ENCODE measurements at places on chromosomes 11 and 22.

DNA sequence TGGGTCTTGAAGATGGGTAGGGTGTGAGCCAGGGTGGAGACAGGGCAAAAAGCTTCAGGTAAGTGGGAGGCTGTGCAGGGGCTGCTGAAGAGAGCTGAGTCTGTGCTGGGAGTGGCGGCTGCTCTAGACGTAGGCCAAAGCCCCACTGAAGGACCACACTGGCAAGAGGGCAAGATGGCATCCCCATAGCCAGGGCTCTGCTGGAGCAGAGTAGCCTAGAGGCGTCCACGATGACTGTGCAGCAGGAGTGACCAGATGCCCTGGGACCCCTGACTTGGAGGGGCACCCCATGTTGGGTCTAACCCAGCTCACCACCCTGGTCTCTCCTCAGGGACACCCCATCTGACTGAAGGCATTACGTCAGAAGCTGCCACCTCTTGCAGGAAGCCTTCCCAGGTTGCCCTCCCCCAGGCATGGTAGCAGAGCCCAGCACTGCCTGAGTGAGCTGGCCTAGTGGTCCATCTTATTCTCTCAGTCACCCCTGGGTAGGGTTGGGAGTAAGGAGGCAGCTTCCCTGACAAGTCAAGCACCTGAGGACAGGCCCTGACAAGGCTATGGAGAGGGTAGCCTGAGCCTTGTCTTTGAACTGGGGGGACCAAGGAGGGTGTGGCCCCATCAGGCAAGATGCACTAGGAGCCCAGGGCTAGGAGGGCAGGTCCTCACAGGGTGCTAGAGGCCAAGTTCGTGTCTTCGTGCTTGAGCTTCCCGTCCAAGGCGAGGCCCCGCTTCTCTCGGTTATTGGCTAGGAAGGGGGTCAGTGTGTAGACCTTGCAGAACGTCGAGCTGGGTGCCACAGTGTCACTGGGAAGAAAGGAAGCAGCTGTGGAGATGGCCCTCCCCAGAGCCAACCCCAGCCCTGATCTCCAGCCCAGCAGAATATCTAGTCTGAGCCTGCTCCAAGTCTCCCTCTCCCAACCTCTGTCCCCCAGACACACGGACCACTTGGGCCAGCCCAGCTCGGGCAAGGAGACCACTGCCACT is 33.1 kb downstream of the TPBGL start:
- no peak for DNase-seq

DNA sequence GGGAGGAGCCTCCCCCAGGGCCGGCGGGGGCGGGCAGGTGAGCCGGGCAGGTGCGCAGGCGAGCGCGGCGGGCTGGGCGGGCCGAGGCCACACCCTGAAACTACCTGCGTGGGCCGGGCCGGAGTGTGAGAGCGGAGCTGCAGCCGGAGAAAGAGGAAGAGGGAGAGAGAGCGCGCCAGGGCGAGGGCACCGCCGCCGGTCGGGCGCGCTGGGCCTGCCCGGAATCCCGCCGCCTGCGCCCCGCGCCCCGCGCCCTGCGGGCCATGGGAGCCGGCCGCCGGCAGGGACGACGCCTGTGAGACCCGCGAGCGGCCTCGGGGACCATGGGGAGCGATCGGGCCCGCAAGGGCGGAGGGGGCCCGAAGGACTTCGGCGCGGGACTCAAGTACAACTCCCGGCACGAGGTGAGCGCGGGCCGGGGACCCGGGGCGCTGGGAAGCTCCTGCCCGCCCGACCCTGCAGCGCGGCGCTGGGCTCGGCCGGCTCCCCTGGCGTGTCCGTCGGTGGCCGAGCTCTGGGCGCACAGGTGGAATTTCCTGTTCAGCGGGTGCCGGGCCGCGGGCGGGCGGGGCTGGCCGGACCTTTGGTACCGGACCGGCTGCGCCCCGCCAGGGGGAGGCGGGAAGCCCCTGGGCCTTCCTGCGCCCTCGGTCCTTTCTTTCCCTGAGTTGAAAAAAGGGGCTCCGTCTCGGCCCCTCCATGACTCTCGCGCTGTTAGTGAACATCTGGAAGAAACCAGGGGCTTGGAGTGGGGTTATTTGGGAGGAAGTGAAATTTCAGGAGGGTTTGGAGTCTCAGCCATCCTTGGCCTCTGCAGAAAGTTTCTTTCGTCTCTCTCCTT is at the start of gene ST14:
ST14 (plus strand) TSS at position 126 of the 841 bp plus-strand sequence; CDS start at position 324, 198 bp downstream.
- no peak for DNase-seq

GRCh38 chr11:119592642-119593041 is 136.4 kb downstream of the NECTIN1 start:
- DNase-seq: no peak

DNA sequence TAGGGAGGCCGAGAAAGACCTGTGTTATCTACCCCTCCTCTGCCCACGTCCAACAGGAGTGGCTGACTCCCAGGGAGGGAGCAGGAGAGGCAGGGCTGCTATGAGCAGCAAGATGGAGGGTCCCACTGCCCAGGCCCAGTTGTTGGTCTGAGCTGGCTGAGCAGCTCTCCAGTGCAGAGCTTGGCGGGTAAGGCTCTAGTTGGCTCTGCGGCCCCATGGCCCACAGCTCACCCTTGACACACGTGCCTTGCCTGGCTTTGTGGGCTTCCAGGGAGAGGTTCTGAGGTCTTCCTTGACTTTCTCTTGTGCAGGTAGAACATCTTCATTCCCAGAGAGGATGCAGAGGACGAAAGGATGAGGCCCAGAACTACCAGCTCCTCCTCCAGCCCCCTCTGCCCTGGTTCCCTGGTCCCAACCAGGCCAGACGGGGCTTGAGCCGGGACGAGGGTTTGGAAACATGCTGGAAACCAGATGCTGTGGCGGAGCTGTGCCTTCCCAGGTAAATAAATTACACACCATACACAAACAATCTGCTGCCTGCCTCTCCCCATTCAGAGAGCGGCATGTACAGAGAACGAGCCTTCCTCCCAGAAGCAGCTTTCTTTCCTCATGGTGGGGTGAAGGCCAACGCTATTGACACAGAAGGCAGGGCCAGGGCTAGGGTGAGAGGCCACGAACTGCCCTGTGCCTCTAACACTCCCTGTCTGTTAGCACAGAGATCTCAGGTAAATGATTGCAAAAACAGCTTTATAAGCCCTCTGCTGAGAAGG is 48.1 kb downstream of the DSCAML1 start:
- no peak for DNase-seq

DNA sequence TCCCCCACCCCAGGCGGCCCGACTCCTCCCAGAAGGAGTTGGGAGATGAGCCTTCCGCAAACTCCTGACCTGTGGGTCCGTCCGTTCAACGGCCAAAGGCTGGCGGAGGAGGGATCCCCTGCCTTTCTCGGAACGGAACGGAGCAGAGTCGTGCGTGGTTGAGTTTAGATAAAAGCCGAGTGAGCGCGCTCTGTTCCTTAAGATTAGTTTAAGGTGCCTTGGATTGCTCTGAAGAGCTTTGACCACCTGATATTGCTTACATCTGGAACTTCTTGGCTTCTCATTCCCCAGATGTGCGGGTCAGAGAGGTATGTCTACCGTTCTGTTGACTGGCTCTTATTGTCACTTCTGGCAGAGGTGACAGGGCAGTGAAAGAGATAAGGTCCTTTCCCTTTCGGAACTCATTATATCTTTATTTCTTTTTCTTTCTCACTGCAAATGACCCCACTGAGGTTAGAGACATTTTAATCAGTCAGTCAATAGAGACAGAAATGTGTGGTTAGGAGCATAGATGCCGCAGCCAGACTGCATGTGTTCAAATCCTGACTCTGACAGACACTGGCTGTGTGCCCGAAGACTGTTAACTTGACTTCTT is at the start of gene TRIM6:
TRIM6 (plus strand) TSS at position 31 of the 595 bp plus-strand sequence; CDS start at position 292, 261 bp downstream.
- no peak for DNase-seq

All from NCI-H1694 treated with DMSO at 0.1 percent for 48 hours (cell line).